Stimulated activated CD4-positive, alpha-beta T cell treated with anti-CD3 and anti-CD28 coated beads, Interleukin-12 subunit alpha, Interleukin-12 subunit beta, amount 100 ng/mL, for 4 hours (primary cell): ENCODE measurements at places on chromosomes 2 and 18.

- DNase-seq = no peak
Observed at GRCh38 chr2:98521266-98521665, 76.6 kb downstream of the INPP4A start.

- no peak for DNase-seq
Observed at GRCh38 chr2:19073522-19073921, 284.9 kb downstream of the OSR1 start.

DNA sequence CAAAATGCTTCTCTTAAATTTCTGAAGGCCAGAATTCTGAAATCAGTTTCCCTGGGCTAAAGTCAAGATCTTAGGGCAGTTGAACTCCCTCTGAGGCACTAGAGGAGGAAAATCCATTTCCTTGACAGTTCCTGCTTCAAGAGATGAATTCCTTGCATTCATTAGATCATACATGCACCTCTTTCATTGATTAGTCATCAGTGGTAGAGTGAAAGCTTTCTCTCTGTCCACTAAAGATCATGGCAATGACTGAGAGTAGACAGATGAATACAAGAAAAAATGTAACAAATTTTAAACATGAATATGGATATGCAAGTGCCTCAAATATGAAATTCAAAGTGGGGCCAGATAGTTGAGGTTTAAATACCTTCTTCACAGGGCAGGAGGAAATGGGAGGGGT is 693.4 kb upstream of the TMEFF2 start:
- DNase-seq = no peak

- DNase-seq = no peak
Observed at GRCh38 chr18:31428211-31428610, 19.3 kb upstream of the DSG3 start.

GRCh38 chr18:34131006-34131405 is 93.7 kb downstream of the NOL4 start:
- no peak for DNase-seq

DNA sequence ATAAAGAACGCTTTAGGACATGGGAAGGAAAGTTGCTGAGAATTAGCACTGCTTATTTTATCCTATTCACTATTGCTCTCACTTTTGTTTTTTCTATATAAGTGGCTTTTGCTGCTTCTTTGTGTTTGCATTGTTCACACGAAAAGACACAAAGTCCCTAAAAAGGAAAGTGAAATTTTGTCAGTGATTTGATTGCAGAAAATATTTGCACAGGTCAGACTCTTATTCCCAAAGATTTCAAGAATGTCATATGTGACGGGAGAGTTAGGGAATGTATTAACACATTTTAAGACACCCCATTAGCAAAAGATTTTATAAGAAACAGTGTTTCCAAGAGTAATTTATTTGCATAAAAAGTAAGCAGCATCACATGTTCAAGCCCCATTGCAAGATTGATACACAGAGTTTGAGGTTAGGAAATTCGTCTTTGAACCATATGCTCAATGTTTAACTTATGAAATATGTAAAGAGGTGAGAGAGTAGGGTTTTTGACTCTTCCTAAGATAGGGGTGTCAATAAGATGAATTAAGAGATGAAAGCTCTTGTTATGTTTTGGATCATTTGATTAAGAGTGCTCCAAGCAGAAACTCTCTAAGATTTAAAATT is 57.0 kb downstream of the CCDC102B start:
- DNase-seq = no peak

- no peak for DNase-seq
Observed at GRCh38 chr2:25738383-25739343, 65.3 kb upstream of the DTNB start.
